ENCODE measurements at places on chromosomes 7 and 10.

DNA sequence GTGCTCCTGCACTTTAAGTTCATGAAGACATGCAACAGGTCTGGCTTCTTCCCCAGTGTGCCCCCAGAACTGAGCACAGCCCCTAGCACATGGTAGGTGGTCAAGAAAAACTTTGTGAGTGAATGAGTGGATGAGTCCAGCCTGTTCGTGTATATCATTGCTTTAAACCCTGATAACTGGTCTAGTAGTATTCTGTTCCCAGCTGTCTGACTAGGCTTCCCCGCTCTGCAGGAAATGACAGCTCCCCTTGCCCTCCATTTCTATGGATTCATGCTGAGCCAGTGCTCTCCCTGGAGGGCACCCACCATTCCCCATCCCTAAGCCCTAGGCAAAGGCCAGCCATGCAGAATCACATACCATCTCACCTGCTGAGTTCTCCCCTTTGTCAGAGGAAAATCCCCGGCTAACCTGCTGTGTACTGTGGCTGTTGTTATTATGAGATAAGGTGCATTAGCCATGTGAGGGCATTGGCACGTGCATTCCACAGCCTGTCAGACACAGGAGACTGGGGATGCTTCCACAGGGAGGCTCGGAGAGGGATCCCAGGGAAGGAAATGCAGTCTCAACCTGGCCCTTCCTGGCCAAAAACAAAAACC is 698.9 kb downstream of the GRID1 start:
- no peak for DNase-seq

GRCh38 chr10:70909326-70909935 is 21.1 kb upstream of the PCBD1 start:
- DNase-seq: no peak

GRCh38 chr10:73838008-73838567 is 26.7 kb upstream of the NDST2 start:
- DNase-seq: no peak

GRCh38 chr7:44637788-44638594 is 31.6 kb downstream of the OGDH start:
- DNase-seq: no peak

DNA sequence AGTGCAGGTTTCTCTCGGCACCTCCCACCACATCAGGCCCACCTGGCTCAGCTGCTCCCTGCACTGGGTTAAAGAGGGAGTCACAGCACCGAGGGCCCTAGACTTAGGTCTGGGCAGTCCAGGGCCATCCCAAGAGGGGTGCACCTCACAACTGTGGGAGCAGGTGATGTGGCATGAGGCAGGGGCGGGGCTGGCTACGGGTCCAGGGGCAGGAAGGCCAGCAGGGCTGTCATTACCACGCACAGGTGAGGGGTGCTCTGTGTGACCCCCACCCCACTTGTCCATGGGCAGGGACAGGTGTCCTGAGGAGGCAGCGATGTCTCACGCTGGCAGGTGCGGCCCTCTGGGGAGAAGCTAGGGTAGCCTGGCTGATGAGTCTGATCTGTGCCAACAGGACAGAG is 40.5 kb upstream of the DPYSL4 start:
- no peak for DNase-seq

DNA sequence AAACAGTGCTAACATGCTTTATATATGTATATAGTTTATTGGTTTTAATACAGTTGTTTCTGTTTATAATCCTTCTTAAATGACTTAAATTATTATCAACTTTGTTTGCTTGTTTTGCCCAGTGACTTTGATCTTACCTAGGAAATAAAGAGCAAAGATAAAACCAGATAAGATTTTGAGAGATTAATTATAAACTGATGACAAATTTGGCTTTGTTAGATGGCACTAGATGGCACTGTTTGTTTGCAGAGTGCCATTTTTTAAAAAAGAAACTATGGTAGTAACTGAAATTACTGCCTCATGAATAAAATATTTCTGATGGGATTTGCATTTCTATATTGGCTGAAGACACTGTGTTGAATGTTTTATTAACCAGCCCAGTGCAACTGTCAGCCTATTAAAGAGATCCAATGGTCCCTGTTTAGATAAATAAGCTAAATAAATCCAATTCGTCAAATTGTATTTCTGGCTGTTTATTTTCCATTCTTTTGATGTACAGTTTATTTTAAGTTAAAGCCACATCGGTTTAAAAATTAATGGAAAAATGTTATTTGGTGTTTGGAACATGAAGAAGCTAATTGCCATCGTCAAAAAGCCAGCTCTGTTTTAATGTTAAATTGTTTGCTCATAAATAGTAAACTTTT is 28.7 kb downstream of the VTI1A start:
- DNase-seq: no peak

DNA sequence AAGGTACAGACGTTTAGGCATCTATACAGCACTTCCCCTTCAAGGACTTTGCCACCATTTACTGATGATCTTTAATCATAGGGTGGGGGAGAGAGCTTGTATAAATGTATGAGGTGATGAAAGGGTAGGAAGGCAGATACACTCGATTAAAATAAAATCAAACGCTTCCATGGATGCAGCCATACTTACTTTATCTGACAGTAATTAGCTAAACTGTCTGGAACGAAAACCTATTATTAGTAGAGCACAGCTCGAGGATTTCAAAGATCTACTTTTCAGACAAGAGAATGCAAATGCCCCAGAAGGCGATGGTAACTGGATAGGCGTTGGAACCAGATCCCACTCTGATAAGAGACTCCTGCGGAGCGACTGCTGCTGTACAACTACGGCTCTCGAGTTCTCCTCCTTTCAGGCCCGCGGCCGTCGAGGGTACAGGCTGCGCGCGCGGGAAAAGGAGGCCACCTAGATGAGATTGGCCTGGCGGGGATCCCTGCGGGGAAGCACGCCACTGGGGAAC is 3.1 kb upstream of the NKX2-3 start:
- DNase-seq: no peak

DNA sequence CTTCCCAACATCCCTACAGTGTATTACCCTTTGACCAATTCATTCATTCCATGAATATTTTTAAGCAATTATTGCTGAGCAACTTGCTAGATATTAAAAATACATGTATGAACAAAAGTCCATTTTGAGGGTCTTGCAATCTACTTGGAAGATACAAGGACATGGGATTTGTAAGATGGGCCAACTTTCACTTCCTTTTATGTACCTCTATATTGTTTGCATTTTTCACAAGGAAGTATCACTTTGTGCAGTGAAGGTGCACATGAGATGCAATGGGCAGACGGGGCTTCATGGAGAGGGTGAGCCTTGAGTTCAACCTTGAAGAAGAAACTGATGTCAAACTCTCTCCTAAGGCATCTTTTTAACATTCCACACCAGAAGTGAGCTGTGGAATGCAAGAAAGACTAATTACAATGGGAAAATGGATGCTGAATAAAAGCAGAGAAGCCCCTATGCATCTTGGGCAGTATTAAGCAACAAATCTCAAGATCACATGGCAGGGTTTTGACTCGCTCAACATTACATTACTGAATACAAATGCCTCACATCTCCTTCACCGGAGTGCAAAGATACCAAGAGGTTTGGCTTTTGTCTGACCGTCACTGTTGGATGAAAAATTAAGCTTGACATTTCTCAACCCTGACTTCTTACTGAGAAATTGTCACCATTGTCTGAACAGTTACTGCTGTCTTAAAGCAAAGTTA is 341.5 kb downstream of the ELMO1 start:
- DNase-seq: no peak

DNA sequence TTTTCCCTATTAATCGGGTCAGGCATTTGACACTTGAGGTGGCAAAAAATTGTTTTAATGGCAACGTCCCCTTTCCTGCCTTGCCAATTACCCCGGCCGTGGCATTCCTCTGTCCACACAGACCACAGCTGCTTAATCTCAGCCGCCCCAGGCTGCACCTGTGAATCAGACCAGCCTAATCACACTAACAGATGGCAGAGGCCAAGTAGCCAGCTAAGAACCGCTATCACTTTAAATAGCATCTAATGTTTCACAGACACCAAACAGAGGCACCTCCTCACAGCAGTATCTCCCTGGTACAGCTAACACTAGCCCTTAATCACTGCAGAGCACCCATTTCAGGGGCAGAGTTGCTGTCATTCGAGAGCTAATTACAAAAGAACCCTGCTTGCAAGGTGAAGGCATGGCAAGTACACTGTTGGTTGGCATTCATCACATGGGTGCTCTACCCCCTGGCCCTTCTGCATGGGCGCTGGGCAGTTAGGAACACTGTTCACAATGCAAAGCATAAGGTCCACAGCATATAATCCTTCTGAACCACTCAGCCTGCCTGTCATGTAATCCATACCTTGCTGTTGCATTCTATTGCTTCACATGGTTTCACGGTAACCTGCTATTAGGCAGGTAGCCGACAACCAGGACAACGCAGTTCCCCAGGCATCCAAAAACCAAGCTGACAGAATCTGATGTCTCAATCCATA is 38.8 kb downstream of the FGFR2 start:
- DNase-seq: peak; percentile 39

DNA sequence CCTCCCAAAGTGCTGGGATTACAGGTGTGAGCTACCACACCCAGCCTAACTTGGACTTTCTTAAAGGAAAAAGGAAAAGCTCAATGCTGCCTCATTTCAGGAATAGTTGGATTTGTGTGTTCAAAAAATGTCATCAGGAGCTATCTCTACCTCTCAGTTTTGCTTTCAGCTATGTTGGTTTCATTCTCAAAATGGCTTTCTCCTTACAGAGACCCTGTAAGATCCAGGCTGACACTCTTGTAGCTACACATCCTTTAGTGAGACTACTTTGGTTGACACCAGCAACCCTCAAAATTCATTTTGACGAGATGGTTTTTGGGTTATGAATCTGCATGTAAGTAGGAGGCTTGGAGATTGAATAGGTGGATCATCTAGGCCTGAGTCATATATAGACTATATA is 269.7 kb upstream of the SORCS1 start:
- no peak for DNase-seq

DNA sequence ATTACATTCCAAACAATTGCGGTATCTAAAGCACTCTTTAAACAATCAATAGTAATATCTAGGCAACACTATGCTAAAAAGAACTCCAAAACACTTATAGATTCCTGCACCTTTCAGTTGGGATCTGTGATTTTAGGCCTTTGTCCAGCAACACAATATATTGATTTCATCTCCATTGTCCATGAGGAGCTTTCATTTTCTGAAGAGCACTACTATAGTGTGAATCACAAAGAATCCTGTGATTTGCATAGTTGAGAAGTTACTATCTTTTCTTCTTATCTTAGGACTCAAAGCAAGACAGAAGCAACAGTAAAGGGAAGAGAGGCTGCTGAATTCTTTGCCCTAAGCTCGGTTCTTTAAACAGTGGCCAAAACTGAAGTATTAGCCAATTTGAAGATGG is 846.8 kb downstream of the IPMK start:
- DNase-seq: no peak

GRCh38 chr7:7965301-7965700 is 3.3 kb upstream of the GLCCI1 start:
- DNase-seq: peak; percentile 60

GRCh38 chr7:64882341-64883112 is 20.5 kb upstream of the ZNF273 start:
- peak; percentile 18 for DNase-seq

DNA sequence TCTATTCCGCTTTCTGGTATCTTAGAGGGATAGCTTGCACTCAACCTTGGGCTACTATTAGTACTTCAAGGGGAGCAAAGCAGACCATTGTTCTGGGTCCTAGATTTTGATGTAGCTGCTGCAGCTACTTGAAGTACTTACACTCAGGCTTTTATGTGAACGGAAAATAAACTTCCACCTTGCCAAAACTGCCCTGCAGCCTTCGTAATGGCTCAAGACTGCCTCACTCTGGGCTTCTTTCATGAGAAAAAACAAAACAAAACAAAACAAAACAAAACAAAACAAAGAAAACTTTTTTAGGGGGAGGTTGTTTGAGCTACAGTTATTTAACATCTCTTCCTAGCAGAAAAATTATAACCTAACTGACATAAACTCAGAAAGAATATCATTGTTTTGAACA is 19.4 kb upstream of the EPHB6 start:
- no peak for DNase-seq

DNA sequence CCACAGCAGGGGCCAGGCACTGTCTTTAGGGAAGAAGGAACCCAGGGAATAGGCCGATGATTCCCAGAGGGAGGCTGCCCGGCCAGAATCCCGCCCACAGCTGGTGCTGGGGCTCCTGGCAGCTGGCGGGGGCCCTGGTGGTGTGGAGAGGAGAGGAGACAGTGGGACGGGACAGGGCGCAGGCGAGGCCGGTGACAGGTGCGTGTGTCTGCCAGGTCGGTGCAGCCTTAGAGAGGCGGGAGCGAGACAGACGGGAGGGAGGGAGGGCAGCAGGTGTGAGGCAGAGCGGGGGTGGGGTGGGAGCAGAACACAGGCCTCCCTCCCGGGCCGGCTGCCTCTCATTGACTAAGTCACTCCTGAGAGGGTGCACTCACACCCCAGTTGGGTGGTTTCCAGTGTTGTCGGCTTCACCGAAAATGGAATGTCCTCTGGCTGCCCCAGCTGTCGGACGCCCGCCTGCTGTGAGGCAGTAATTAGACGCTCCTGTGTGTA is 55.2 kb downstream of the ELFN1 start:
- peak; percentile 90 for DNase-seq

- DNase-seq: no peak
Measured at GRCh38 chr10:118974951-118975350, 54.6 kb upstream of the NANOS1 start.

DNA sequence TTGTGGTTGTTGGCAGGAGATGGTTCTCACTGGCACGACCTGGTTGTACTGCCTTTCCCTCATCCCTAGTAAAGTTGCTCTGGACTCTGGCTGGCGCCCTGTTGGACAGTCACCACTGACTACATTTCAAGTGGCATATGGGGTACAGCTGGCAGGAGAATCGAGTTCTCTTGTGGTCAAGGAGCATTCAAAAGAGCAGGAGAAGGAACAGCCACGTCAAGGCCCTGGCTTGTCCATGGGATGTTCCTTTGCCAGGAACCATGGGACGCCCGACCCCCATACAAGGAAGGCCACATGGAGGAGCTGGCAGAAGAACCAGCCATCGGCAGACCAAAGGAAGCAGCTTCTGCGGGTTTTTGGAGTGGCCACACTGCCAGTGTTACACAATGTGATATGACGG is 87.0 kb upstream of the SLC25A13 start:
- no peak for DNase-seq

DNA sequence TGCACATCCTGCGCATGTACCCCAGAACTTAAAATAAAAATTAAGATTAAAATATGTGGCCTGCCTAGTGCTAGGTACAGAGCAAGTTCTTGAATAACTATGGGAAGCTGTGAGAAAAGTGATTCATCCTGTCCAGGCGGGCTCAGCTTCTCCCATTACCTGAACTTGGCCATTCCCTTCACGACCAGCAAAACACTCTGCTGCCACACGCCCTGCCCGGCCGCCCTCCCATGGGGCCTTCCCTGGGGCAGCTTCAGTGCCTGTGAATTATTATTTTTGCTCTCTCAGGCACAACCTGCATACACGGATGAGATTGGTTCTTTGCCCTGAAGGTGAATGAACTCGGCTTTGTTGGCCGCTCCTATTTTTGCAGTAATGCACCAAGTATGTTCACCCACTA is 209.2 kb upstream of the SHH start:
- DNase-seq: no peak

DNA sequence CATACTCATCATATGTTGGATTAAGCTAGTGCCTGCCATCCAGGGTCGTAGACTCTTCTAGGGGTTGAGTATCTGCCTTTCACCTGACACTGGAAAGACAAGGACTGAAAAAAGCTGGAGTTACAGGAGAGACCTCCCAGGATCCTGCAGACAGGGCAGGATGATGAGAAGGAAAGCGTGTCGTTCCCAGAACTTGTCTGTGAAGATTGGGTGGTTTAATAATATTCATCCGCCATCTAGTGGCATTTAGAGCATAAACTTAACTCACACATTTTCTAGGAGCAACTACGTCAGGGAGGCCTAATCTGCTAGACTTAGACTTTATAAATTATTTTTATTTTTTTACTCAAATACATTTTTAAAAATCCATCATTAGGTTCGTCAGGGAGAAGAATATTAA is 59.6 kb downstream of the ADRB1 start:
- DNase-seq: peak; percentile 42
